Left cardiac atrium (tissue), 4 donors: ENCODE measurements at places on chromosomes 13 and 19.

DNA sequence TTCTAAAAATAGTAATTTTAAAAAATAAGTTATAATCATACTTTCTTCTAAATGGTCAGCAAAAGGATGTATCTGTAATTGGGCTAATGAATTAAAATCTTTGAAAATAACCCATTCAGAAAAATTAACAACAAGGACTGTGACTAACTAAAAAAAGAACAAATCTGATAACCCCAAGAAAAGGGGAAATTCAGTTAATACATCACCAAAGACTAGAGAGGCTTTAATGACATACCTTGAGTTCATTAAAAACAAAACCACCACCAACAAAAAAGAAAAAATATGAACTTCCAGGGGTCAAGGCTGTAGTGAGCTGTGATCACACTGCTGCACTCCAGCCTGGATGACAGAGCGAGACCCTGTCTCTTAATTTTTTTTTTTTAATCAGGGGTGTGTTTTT lies 121.8 kb downstream of the TBC1D4 start:
- DNase-seq: no peak

DNA sequence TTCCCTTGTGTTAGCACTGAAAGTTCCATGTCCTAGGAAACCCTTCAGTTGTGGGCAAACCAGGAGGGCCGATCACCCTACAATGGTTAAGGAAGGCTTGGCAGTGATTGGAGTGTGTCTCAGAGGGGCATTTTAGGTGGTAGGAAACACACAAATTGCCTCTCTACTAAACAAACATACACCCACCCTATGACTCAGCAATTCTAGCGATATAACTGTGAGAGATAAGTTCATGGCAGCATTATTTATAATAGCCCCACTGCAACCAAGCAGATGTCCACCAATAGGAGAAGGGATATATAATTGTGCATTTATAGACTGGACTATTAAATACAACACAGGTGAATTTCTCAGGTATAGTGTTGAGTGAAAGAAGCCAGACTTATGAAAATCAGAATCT lies 543.1 kb downstream of the UQCRFS1 start:
- DNase-seq: no peak

DNA sequence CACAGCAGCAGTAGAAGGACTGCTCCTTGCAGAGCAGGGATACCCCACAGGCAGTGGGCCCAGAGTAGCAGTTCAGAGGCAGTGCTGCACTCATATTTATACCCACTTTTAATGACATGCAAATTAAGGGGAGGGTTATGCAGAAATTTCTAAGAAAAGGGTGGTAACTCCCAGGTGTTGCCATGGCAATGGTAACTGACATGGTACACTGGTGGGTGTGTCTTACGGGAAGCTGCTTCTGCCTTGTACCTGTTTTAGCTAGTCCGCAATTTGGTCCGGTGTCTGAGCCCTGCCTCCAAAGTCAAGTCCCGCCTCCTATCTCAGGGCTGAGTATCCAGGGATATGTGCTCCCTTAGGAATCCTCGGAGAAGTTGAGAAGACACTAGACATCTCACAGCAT lies 79.2 kb upstream of the UQCRFS1 start:
- no peak for DNase-seq

DNA sequence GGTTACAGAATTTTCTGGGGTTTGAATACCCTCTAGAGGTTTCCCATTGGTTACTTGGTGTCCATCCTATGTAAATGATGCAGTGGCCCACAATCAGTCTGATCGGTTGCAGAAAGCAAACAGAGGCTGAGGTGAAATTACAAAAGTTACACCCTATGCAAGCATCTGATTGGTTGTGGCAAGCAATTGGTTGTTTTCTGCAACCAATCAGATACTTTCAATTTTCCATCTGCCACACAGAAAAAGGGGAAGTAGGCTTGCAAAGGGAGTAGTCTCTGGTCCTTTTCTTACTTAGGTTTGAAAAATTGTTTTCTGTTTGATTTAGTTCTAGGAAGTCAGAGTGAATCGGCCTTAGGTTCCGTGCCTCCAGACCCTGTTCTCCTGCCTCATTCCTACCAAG lies 93.1 kb downstream of the WTIP start:
- no peak for DNase-seq

GRCh38 chr13:46668302-46668720 lies 115.3 kb downstream of the LRCH1 start:
- DNase-seq: peak; percentile 43

DNA sequence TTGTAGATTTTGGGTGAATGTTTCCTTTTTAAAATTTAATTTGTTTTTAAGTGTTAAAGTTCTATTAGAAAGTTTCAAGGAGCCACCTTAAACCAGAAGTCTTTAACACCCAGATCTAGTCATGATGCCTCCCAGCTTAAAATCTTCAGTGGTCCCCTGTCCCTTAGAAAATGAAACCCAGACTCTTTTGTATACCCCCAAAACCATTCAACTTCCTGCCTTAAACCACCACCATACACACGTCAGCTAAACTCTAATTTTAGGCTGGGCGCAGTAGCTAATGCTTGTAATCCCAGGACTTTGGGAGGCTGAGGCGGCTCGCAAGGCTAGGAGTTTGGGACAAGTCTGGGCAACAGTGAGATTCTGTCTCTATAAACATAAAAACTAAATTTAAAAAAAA lies 37.9 kb downstream of the N4BP2L1 start:
- DNase-seq: no peak

GRCh38 chr13:40755082-40755700 lies 15.8 kb downstream of the MRPS31 start:
- DNase-seq: no peak

- peak; percentile 82 for DNase-seq
Measured at GRCh38 chr19:1825909-1826556, 14.0 kb upstream of the ATP8B3 start.

GRCh38 chr13:41387576-41387975 lies 69.8 kb upstream of the RGCC start:
- DNase-seq: no peak

- DNase-seq: no peak
Measured at GRCh38 chr13:78652651-78653050, 6.3 kb downstream of the OBI1 start.

GRCh38 chr13:94243551-94243950 lies 235.9 kb downstream of the DCT start:
- no peak for DNase-seq
